Kidney epithelial cell (primary cell): ENCODE measurements at places on chromosomes 7 and 10.

DNA sequence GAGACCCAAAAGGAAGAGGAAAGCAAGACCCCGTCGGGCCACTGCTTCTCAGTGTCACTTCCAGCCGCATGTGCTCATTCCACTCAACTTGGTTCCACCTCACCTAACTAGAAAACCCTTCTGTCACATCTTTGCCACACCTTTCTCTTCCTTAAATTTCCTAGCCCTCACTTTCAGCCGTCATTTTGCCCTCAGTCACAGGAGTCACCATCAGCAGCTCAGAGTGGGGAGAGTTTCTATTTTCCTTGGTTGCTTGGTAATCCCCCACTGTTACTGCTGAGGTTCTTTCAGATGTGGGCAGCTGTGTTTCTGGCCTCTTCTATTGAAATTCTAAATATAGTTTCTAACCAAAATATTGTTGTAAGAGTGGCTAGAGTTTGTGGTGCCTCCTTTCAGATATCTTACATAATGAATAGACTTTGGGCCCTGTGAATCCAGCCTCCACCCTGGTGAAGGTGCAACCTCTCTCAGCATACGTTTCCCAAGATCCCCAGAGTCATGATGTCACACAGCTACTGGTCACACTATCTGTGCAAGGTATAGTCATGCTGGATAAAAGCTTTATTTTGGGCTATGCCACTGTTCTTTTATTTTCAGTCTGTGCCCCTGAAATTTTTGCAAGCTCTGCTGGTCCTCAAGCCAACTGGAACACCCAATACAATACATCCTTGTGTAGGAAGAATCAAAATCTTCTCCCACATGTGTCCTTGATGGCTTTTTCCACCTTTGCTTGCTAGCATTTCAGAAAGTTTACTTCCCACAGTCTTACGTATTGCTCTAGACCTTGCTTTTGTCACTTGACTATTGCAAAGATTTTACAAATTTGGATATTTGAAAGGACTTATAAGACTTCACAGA lies 9.2 kb downstream of the AGBL3 start:
- no peak for DNase-seq

DNA sequence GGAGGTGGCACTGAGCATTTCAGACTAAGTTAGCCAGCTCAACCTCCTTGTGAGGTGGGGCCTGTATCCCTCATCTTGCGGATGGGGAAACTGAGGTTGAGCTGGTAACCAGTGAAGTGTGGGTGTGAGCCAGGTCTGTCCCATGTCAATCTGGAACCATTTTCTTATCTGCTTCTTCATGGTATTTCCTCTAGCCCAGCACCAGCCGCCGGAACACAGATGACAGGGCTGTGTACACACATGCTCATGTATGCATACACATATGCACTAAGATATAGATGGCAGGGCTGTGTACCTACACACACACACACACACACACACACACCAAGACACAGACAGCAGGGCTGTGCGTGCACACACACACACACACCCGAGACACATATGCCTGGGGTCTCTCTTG lies 18.5 kb downstream of the RAMP3 start:
- DNase-seq: no peak

DNA sequence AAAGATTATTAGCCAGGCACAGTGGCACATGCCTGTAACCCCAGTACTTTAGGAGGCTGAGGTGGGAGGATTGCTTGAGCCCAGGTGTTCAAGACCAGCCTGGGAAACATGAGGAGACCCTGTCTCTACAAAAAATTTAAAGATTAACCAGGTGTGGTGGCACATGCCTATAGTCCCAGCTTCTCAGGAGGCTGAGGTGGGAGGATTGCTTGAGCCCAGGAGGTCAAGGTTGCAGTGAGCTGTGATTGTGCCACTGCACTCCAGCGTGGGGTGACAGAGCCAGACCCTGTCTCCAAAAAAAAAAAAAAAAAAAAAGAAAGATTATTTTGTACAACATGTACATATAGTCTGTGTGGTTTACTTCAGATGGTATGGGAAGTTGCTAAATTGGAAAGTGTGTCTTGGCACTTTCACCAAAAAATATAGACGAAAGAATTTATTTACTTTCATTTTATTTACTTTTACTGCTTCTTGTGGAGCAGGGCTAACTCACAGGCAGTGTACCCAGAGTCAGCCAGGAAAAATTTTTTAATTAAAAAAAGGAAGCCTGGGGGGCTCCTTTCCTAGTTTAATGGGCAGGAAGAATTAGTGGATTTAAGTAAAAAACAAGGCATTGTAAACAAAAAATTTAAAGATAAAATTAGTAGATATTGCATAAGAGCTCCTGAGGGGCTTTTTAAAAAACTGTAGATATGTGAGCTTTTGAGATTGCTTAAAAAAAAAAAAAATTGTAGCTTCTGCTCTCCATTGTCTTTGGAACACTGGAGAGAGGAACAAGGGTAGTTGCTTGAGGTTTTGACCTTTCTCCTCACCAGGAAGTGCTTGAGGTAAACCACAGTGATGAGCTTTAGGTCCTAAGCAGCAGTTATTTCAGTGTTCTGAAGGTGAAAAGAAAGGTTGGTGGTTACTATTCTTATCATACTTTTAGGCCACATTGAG lies 44.6 kb upstream of the VDAC2 start:
- DNase-seq: no peak

DNA sequence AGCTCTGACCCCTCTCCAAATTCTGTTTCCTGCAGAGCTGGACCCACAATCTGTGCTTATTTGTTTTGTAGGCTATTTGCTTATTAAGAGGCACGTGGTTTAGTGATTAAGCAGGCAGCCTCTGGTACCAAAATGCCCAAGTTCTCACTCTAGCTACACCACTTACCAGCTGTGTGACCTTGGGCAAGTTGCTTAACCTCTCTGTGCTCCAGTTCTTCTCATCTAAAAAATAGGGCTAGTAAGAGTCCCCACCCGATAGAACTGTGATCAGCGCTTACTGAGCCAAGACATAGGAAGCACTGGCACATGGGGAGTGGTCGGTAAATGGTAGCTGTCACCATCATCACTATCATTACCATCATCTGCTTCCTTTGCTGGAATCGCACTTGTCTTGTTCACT lies 20.8 kb downstream of the C10orf105 start:
- no peak for DNase-seq

- peak; percentile 28 for DNase-seq
Observed at GRCh38 chr7:125136755-125137532, 207.3 kb upstream of the POT1 start.

- DNase-seq: no peak
Observed at GRCh38 chr7:94266238-94266644, 128.5 kb upstream of the COL1A2 start.
